Left ventricle myocardium inferior (tissue), 1 donor: ENCODE measurements at places on chromosomes 7 and 10. TPM values are rescaled to one million over a fixed set of nuclear protein-coding genes. Genes with fewer than 3 reads are reported as not detected.

ZNF467 gene
- total RNA-seq = 5.2 TPM

DGKI gene
- 1.3 TPM for total RNA-seq

CALHM1 gene
- not detected for total RNA-seq

ENO4 gene
- not detected for total RNA-seq

OR2A1 gene
- not detected for total RNA-seq

VPS37D gene
- total RNA-seq = 3.1 TPM

- H3K27ac ChIP-seq = no peak overlapping the region
- H3K4me3 ChIP-seq = no peak overlapping the region
- no peaks in the 10 kb centered on the region for H3K4me1 ChIP-seq
- H3K36me3 ChIP-seq = no peaks in the 10 kb centered on the region
- DNase-seq = no peak
Measured at GRCh38 chr7:2968616-2969397, 74.9 kb downstream of the CARD11 start.

GRCh38 chr7:8117195-8117594 lies 144.8 kb downstream of the ICA1 start:
- no peak for DNase-seq
- no peak overlapping the region for H3K27ac ChIP-seq

- no peaks in the 10 kb centered on the region for H3K36me3 ChIP-seq
- DNase-seq = no peak
- no peak overlapping the region for H3K27ac ChIP-seq
Measured at GRCh38 chr7:101984133-101984879, 166.9 kb downstream of the CUX1 start.

GRCh38 chr10:125661941-125662515 lies 20.9 kb downstream of the TEX36 start:
- no peaks in the 10 kb centered on the region for H3K4me1 ChIP-seq
- no peak overlapping the region for H3K27ac ChIP-seq
- no peak for DNase-seq
- H3K36me3 ChIP-seq = no peaks in the 10 kb centered on the region
- H3K4me3 ChIP-seq = no peak overlapping the region

DNA sequence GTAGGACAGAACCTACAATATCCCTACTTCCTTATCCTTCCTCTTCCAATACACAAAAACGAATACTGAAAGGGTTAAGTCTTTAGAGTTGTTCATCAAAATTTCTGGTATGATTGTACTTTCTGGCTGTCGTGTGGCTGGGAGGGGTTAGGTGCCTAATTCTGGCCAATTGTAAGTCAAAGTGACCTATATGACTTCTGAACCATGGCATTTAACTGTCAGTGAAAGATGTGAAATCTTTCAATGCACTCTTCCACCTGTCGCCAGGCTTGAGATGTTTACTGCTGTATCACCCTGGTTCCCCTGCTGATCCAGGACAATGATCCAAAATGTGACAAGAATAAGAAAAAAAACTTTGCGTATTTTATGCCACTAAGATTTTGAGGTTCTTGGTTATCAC lies 20.8 kb downstream of the EPC1 start:
- no peak for DNase-seq
- H3K27me3 ChIP-seq = no peaks in the 10 kb centered on the region
- H3K4me3 ChIP-seq = no peak overlapping the region
